ENCODE measurements at places on chromosomes 7 and 10. TPM values are rescaled to one million over a fixed set of nuclear protein-coding genes. Genes with fewer than 3 reads are reported as not detected.

- no peak for DNase-seq
Observed at GRCh38 chr10:52210161-52210560, 103.9 kb upstream of the DKK1 start.

DNA sequence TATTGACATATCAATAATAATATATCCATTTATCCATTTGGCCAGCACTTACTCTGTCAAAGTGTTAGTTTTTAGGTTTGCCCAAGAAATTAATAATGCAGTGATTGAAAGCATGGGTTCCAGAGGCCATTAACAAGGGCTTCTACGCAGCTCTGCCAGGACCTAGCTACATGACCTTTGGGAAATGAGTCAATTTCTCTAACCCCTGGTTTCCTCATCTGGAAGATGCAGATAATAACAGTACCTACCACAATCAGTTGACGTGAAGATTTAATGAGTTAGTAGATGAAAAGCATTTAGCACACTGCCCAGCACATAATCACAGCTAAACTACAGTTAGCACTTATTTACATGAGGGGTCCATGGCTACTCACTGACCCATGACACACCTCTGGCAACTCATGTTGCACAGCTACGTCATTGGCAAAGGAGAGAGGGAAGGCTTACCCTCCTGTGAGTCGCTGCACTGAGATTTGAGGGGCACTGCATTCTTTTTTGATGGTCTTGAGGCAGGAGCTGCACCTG is 263.7 kb downstream of the PLXNA4 start:
- no peak for DNase-seq

GRCh38 chr10:33454554-33454953 is 120.1 kb upstream of the NRP1 start:
- DNase-seq: no peak

GRCh38 chr10:122875843-122876466 is 3.4 kb downstream of the FAM24B start:
- no peak for DNase-seq

TRIM50 gene
- polyA plus RNA-seq: not detected

NRP1 gene
- 220 TPM for polyA plus RNA-seq

All from left renal pelvis (tissue), 4 donors.